Hindlimb muscle (tissue), 1 donor: ENCODE measurements at places on chromosomes 2 and 18. TPM values are rescaled to one million over a fixed set of nuclear protein-coding genes. Genes with fewer than 3 reads are reported as not detected.

DNA sequence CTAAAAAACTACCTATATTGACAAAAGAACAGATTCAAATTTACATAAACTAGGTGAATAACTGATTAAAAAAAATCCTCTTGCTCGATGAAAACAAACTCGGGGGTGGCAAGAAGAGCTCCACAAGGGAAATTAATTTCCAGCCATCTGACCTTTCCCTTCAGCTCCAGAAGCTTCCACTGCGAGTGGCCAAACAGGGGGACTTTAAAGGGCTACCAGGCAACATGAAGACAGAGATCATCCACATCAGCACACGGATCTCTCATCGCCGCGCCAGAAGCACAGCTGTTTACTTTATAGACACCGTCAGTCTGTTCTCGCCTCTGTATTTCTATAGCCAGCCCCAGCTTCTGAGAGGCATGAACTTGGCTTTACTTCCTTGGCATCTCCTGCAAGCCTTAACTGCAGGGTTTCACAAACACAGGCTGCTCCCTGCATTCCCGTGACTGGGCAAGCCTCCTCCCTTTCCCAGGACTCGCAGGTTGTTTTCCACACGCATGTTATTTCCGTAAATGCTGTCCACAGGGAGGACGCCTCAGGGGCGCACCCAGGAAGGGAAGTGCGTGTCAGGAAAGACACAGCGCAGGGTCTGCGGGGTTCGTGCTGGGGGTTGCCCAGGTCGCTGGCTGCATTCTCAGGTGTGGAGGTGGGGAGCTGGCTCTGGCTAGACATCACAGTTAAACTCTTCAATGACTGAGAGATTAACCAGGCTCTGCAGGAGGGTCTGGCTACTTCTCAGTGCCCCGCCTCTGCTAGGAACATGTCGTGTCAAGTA, 85.0 kb downstream of the USP40 start:
- DNase-seq: no peak

DNA sequence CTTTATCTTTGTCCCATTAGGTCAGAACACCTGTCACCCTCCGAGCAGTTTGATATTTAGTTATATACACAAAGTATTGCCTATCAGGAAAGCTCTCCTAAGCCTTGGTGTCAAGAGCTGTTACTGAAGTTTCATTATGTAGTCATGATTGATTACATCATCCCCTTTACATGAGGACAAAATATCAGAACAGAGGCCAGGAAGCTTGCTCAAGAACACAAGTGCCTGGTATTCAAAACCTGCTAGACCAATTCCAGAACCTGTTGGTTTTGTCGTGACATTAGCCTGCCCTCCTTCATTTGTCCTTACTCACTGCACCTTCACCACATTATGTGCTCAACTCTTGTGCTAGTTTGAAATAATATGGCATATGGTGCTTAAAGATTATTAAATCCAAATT, 377.1 kb downstream of the CDH19 start:
- no peak for DNase-seq

DNA sequence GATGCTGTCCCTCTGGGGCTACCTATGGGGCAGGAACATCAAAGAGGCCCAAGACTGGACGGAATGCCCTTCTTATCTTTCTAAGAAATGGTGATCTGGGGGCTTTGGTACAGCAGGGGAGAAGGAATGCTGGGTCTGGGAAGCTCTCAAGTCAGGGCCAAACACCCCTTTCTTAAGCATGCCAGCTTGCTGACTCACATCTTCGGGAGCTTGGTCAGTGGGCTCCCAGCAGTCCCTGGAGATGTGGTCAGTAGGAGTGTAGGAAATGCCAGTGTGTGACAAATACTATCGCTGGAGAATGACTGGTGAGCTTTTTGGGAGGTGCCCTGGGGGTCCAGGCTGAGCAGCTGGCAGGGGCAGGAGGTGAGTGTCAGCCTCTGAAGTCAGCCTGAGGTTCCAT, 105.0 kb upstream of the CDC42EP3 start:
- DNase-seq: no peak

GRCh38 chr18:11115276-11115675, 34.1 kb downstream of the PIEZO2 start:
- no peak for DNase-seq

Gene MC4R
- 0.45 TPM for polyA plus RNA-seq
